GM06990 (cell line): ENCODE measurements at places on chromosomes 7 and 10.

DNA sequence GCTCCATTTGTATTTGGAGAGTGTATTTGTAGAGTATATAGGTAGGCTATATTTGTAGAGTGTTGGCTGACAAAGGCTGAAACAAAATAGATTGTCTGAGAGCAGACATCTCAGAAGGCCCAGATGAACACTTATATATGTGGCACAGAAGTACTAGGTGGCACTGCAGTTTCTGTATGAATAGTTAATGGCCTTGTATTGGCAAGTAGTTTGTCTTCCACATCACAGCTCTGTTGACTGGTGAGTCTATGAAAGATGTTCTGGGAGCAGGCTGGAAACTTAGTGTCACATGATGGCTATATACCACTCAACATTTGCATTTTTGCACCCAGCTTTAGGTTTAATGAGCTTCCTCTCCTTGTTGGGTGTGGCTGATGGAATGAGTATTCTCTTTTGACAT, 51.9 kb downstream of the CCNY start:
- DNase-seq, result no peak

- DNase-seq, result no peak
Observed at GRCh38 chr7:105132335-105132734, 118.3 kb downstream of the KMT2E start.

- no peak for DNase-seq
Observed at GRCh38 chr7:4833691-4834600, 27.9 kb downstream of the PAPOLB start.

DNA sequence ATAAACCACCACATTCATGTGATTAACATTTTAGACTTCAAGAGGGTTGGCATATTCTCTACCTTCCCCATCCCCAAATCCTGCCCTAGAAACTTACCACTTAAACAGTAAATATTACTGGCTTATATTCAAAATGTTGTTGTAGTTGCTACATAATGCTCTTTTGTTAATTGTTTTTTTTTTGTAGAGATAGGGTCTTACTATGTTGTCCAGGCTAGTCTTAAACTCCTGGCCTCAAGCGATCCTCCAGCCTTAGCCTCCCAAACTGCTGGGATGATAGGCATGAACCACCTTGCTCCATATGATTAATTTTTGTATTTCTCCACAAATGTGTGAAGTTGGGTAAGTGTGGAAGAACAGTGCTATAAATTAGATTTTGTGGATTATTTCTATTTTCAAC, 6.5 kb downstream of the PDK4 start:
- no peak for DNase-seq

- no peak for DNase-seq
Observed at GRCh38 chr10:990808-991207, 2.6 kb downstream of the GTPBP4 start.

DNA sequence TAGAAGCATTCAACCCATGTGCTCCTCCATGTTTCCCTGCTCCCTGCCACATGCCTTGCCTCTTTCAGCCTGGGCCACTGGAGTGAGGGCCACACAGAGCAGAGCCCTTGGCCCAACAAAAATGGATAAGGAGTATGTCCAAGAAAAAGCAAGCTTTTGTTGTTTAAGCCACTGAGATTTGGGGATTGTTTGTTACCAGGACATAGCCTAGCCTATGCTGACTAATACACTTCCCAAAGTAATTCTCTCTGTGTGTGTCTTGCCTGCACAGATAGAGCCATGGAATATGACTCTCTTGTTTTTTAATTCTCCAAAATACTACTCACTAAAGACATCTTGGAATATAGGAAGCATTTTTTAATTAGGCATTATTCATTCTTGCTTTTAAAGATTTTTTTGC, 13.5 kb upstream of the ITIH2 start:
- no peak for DNase-seq

- no peak for DNase-seq
Observed at GRCh38 chr10:82692458-82692857, 817.5 kb downstream of the NRG3 start.

GRCh38 chr10:67257018-67257417, 331.2 kb downstream of the LRRTM3 start:
- DNase-seq, result no peak

DNA sequence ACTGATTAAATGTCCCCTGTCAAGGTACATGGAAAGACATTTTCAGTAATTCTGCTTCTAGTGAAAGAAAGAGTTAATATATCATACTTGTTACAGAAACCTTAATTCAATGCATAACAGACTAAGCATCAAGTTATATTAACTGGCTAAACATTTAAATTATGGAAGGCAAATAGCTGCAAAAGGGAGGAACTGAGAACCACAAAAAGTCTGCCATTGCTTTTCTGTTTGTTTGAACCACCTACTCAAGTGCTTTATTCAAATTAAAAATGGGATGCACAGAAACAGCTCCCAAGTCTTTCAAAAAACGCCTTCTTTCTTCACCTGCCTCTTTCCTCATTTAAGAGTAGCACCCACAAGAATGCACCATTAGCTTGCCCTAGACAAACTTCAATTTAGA, 271.9 kb downstream of the RNLS start:
- no peak for DNase-seq

GRCh38 chr10:128373071-128373749, 247.0 kb upstream of the MKI67 start:
- DNase-seq, result no peak

GRCh38 chr10:76086761-76087639, 655.6 kb downstream of the LRMDA start:
- DNase-seq, result no peak

- DNase-seq, result no peak
Observed at GRCh38 chr7:130673066-130673465, 4.5 kb upstream of the COPG2 start.

DNA sequence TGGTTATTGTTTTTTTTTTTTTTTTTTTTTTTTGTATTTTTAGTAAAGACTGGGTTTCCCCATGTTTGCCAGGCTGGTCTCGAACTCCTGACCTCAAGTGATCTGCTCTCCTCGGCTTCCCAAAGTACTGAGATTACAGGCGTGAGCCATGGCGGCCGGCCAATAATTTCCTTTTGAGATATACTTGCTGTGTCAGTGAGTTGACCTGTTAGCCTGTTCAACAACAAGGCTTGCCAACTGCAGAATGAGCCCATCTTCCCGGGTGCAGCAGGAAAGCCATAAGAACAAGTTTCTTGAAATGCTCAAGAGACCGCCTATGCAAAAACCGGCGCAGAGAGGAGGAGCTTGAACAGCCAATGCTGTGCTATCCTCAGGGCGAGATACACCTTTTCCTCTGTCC, 112.5 kb downstream of the PRPF18 start:
- DNase-seq, result no peak

DNA sequence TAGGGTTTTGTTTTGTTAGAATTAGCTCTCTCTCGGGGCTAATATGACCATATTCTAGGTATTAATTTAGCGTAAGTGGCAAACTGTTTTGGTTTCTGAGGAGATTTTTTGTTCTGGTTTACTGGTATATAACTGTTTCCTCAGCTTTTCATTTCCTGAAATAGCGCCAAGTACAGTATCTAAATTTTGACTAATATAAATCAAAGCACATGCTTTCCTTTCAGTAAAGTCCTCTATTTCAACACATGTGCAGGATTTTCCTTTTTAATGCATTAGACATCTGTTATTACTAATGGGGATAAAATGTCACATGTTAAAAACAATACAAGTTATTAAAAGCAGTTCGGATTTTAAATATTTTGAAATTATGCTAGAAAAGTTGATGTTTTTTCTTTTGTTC, 11.3 kb downstream of the FERD3L start:
- no peak for DNase-seq

- no peak for DNase-seq
Observed at GRCh38 chr10:50554995-50555568, 68.7 kb downstream of the SGMS1 start.
